Spleen (tissue), 13 donors: ENCODE measurements at places on chromosomes 2 and 18.

DNA sequence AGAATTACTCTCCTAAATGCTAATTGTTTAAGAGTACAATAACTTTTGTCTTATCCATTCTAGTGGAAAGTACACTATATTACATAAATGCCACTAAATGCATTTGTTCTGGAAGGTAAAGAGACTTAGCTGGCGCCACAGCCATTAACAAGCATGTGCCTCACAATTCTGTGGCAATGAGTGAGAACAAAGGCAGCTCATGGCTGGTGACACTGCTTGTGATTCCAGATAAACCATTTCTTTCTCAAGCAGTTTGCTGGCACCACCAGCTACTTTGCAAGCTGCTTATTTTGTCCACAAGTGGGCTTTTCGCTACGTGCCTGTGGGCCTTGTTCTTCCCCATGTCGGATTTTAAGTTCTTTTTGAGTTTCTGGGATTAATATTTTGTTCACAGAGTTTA is 147.6 kb upstream of the SMAD7 start:
- no peaks in the 10 kb centered on the region for H3K4me1 ChIP-seq
- DNase-seq = no peak
- no peaks in the 10 kb centered on the region for H3K27me3 ChIP-seq
- H3K36me3 ChIP-seq = peaks cover 26% of the 10 kb centered on the region

GRCh38 chr2:24207359-24207758 is 32.5 kb downstream of the FAM228A start:
- H3K27ac ChIP-seq = no peak overlapping the region
- H3K4me3 ChIP-seq = no peak overlapping the region
- no peaks in the 10 kb centered on the region for H3K27me3 ChIP-seq
- H3K36me3 ChIP-seq = peaks cover 93% of the 10 kb centered on the region
- no peak for DNase-seq

GRCh38 chr18:77049938-77050337 is 82.6 kb downstream of the MBP start:
- no peak overlapping the region for H3K4me3 ChIP-seq
- H3K27ac ChIP-seq = peak overlapping the region; percentile 98
- peaks cover 64% of the 10 kb centered on the region for H3K4me1 ChIP-seq
- DNase-seq = no peak
- peaks cover 7% of the 10 kb centered on the region for H3K36me3 ChIP-seq

DNA sequence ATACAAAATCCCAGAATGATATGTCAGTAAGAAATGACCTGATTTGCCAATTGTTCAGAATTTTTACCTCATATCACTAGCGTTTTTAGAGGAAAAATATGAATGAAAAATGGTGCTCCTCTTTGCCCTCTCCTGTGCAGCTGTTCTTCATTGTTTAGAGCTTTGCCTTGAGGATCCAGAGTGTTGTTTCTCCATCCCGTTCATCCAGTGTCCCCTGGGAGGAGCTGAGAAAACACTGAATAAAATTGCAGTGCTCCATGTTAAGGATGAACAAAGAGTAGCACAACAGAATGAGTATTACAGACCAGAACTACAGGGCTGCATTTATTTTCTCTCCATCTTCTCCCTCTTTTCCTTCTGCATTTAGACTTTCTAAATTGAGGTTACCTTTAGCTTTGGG is 133.1 kb downstream of the ADCYAP1 start:
- no peaks in the 10 kb centered on the region for H3K36me3 ChIP-seq
- no peak for DNase-seq
- H3K27me3 ChIP-seq = no peaks in the 10 kb centered on the region
- H3K4me3 ChIP-seq = no peak overlapping the region

- peaks cover 10% of the 10 kb centered on the region for H3K36me3 ChIP-seq
- peaks cover 14% of the 10 kb centered on the region for H3K27me3 ChIP-seq
- peak; percentile 85 for DNase-seq
- H3K27ac ChIP-seq = peak overlapping the region; percentile 79
- H3K4me3 ChIP-seq = peak overlapping the region; percentile 73
- peaks cover 36% of the 10 kb centered on the region for H3K4me1 ChIP-seq
Observed at GRCh38 chr18:711657-712400, 601 bp downstream of the ENOSF1 start.

DNA sequence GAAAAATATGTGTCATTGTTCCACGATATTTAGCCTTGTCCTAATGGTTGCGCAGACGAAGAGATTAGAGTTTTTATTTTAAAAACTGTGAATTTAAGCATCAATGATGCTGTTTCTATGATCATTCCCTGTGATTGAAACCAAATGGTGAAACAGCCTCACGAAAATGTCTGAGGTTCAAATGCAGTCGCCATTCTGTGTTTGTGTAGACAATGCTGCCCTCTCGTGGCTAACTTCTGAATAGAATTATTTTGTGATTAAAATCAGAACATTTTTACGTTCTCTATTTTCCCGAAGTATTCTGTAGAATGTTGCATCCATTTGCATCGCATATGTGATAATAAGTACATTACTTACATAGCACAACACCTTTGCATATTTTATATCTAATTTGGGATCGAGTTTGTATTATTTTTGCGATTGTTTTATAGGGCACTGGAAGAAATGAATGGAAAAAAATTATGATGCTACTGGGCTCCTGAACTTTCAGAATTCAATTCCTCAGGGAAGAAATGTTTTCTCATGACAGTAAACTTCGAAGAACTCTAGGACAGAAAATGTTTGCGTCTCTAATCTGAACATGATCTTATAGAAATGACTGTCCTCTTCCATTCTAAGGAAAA is 54.8 kb upstream of the CREB1 start:
- no peaks in the 10 kb centered on the region for H3K36me3 ChIP-seq
- H3K4me3 ChIP-seq = no peak overlapping the region
- H3K27ac ChIP-seq = no peak overlapping the region
- no peaks in the 10 kb centered on the region for H3K27me3 ChIP-seq

DNA sequence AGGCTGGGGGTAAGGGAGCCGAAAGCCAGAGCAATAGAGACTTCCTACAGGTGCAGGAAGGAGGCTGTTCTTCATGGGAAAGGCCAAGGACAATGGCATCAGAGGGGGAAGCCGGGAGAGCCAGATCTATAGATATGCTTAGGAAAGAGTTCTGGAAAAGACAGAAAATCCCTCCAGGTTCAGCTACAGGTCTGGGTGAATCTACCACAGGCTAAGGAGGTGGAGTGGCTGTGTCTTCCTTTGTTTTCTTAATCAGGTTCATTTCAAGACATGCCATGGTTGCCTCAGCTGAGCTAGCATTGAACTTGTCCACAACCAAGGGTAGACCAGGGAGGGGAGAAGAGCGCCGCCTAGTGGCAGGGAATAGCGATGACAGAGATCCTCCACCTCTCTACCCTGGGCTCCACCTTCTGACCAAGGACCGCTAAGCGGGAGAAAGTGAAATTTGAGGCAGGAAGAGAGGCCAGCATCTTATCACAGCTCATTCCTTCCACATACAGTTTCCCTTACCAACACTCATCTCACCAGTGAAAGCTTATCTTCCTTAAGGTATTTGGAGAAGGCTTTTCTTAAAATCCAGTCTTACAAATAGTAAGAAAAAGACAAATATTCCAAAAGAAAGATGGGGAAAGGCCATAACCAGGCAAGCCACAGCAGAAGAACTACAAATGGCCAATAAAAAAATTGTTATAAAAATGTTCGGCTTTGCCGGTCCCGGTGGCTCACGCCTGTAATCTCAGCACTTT is 74.2 kb downstream of the VIT start:
- peak; percentile 80 for DNase-seq
- no peaks in the 10 kb centered on the region for H3K36me3 ChIP-seq
- H3K4me3 ChIP-seq = no peak overlapping the region
- no peak overlapping the region for H3K27ac ChIP-seq
- H3K27me3 ChIP-seq = no peaks in the 10 kb centered on the region
- no peaks in the 10 kb centered on the region for H3K4me1 ChIP-seq

- H3K27me3 ChIP-seq = no peaks in the 10 kb centered on the region
- DNase-seq = peak; percentile 50
- no peak overlapping the region for H3K4me3 ChIP-seq
- no peaks in the 10 kb centered on the region for H3K36me3 ChIP-seq
- H3K4me1 ChIP-seq = no peaks in the 10 kb centered on the region
Observed at GRCh38 chr2:10169581-10169980, 47.0 kb downstream of the RRM2 start.

- no peaks in the 10 kb centered on the region for H3K36me3 ChIP-seq
- no peak overlapping the region for H3K27ac ChIP-seq
- no peaks in the 10 kb centered on the region for H3K27me3 ChIP-seq
Observed at GRCh38 chr18:51911584-51911983, 428.4 kb upstream of the DCC start.

- H3K27me3 ChIP-seq = no peaks in the 10 kb centered on the region
- DNase-seq = no peak
- peaks cover 4% of the 10 kb centered on the region for H3K4me1 ChIP-seq
- no peaks in the 10 kb centered on the region for H3K36me3 ChIP-seq
- H3K4me3 ChIP-seq = no peak overlapping the region
Observed at GRCh38 chr2:187573722-187574121, 19.5 kb upstream of the TFPI start.
